Small intestine (tissue), 16 donors: ENCODE measurements at places on chromosomes 1 and 21. TPM values are rescaled to one million over a fixed set of nuclear protein-coding genes. Genes with fewer than 3 reads are reported as not detected.

GRCh38 chr21:23853796-23854379 lies 1753.4 kb downstream of the MRPL39 start:
- no peak for DNase-seq
- H3K27ac ChIP-seq: no peak overlapping the region
- no peaks in the 10 kb centered on the region for H3K36me3 ChIP-seq
- H3K27me3 ChIP-seq: no peaks in the 10 kb centered on the region
- no peak overlapping the region for H3K4me3 ChIP-seq

GRCh38 chr1:13517193-13517812 lies 3.5 kb upstream of the LRRC38 start:
- no peaks in the 10 kb centered on the region for H3K4me1 ChIP-seq
- H3K36me3 ChIP-seq: no peaks in the 10 kb centered on the region
- H3K27me3 ChIP-seq: peaks cover 37% of the 10 kb centered on the region
- H3K4me3 ChIP-seq: no peak overlapping the region

ZFP69B gene
- polyA plus RNA-seq: 1.2 TPM

- no peak overlapping the region for H3K27ac ChIP-seq
- DNase-seq: no peak
- H3K4me1 ChIP-seq: peaks cover 12% of the 10 kb centered on the region
- H3K27me3 ChIP-seq: no peaks in the 10 kb centered on the region
- no peaks in the 10 kb centered on the region for H3K36me3 ChIP-seq
These were observed 15.9 kb downstream of the UMODL1 start for GRCh38 chr21:42086969-42087368.

NBPF6 gene
- not detected for polyA plus RNA-seq

ELAVL4 gene
- polyA plus RNA-seq: 2.2 TPM

FALEC gene
- polyA plus RNA-seq: 0.24 TPM

- H3K4me1 ChIP-seq: peaks cover 5% of the 10 kb centered on the region
- no peaks in the 10 kb centered on the region for H3K36me3 ChIP-seq
- H3K27me3 ChIP-seq: peaks cover 14% of the 10 kb centered on the region
These were observed 1.9 kb downstream of the TNFRSF18 start for GRCh38 chr1:1204425-1204920.

- H3K36me3 ChIP-seq: no peaks in the 10 kb centered on the region
- no peaks in the 10 kb centered on the region for H3K27me3 ChIP-seq
- peak; percentile 7 for DNase-seq
- H3K27ac ChIP-seq: no peak overlapping the region
These were observed 74.4 kb upstream of the HAO2 start for GRCh38 chr1:119294199-119294598.

DNA sequence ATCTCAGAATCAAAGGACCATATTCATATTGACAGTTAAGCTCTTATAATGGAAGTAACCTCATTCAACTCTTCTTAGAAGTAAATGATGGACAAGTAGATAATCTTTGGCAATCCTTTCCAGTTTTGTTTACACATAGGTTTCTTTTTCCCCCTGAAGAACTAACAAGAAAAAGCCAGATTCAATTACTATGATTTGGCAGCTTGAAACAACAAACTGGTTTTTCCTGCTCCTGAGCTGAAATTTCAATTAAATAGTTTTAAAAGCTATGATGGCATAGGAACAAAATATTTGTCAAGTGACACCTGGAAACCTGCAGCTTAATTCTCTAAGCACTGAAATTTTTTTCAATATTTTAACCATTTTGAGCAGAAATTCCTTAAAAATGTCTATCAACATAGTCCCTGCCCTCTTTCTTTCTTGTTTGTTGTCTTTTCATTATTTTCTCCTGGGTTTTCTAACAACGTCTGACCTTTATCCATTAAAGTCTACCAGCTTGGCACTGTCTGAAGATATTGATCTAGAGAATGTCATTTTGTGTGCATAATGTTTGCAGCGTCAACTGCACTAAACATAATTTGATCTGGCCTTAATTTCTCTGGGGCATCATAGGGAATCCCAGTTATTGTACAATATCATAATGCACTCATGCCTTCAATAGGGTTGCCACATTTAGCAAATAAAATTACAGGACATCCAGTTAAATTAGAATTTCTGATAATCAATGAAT lies 4.0 kb upstream of the SLC35A3 start:
- H3K27ac ChIP-seq: no peak overlapping the region
- DNase-seq: no peak
- H3K4me3 ChIP-seq: no peak overlapping the region
- no peaks in the 10 kb centered on the region for H3K27me3 ChIP-seq

GREM2 gene
- 0.27 TPM for polyA plus RNA-seq

- H3K27ac ChIP-seq: no peak overlapping the region
- no peaks in the 10 kb centered on the region for H3K36me3 ChIP-seq
- no peaks in the 10 kb centered on the region for H3K4me1 ChIP-seq
- H3K27me3 ChIP-seq: no peaks in the 10 kb centered on the region
- DNase-seq: no peak
These were observed 59.3 kb downstream of the GPR88 start for GRCh38 chr1:100597061-100597741.

DNA sequence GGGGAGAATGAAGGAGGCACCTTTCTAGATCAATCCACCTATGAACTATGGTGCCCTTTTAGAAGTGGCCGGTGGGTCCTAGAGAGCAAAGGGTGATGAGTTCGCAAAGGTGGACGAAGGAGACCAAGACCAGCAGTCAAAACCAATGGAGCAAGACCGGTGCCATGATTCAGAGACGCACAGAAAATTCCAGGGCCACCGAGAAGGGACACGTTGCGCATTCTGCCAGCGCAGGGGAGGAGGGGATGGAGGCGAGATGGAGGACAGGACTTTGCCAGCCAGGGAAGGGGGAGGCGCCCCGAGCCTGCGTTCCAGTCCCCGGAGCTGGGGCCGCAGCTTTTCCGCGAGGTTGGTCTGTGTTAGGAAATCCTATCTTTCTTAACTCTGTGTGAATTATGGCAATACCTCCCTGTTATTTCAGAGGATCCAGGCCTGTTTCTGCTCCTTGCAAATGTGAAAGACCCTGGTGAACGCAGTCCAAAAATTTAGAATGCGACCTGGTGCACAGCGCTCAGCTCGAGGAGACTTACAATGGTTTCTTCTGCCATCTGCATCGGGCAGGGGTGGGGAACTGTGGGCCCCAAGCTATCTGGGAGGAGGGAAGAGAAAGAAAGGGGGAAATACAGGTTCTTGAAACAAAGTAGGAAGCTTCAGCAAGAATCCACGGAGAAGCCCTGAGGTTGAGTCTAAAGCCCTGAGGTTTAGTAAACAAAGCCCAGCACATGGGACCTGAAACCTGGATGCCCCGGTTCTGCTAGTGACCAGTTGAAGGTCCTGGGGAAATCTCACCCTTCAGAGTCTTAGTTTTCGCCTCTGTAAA lies 129.4 kb downstream of the MRPS6 start:
- peak overlapping the region; percentile 86 for H3K27ac ChIP-seq
- H3K36me3 ChIP-seq: no peaks in the 10 kb centered on the region
- H3K4me1 ChIP-seq: peaks cover 35% of the 10 kb centered on the region
- no peaks in the 10 kb centered on the region for H3K27me3 ChIP-seq

DNA sequence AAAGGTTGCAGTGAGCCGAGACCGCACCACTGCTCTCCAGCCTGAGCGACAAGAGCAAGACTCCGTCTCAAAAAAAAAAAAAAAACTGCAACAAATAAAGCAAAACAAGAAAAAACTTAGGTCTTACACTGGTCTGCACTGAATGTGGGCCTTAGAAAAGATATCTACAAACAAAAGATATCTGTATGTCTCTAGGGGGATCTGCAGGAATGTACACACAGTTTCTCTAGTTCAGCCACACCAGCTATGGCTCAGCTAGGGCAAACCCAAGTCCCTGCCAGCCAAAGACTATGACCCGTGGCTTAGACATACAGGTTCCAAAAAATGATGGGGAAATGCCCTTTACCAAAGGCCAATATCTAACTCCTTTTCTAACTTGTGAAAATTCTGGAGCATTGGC lies 202.4 kb upstream of the KAZN start:
- no peak overlapping the region for H3K27ac ChIP-seq
- H3K27me3 ChIP-seq: no peaks in the 10 kb centered on the region
- DNase-seq: no peak
- H3K36me3 ChIP-seq: no peaks in the 10 kb centered on the region
- no peaks in the 10 kb centered on the region for H3K4me1 ChIP-seq

NTMT2 gene
- not detected for polyA plus RNA-seq

NFASC gene
- polyA plus RNA-seq: 4.7 TPM

DNA sequence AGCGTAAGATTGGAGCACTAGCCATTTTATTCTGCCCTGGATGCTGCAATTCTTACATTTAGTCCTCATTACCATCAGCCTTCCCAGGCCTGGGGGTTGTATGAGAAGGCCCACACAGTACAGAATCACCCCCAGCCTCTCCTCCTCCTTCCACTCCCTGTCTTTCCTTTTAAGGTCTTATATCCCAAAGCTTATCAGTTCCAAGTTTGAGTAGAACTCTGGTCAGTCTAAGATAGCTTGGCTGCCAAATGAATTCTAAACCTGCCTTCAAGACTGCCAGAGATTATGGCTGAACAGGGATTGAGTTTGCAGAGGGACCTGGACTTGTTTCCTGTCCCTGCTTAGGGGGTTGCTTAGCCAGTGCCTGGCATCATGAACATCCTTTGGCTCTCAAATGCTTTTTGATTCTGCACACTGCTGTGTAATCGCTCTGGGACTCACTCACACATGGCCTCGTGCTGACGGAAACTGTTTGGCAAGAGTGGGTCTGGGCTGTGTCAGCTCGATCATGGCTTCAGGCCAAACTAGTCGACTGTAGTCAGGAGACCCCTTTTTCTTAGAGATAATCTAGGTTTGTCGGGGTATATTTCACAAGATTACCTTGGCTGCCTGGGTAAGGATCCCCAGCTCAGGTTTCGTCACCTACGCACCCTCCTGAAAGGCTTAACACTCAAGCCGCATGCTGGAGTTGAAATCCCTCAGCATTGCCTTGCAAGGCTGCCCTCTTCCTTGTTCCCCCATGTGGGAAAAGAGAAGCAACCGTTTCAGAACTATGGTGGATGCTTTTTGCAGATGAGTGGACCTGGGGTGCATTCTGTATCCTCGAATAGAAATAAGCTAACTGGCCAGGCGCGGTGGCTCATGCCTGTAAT lies 252.6 kb downstream of the NFIA start:
- no peak overlapping the region for H3K4me3 ChIP-seq
- no peaks in the 10 kb centered on the region for H3K27me3 ChIP-seq
- peaks cover 5% of the 10 kb centered on the region for H3K4me1 ChIP-seq

DNA sequence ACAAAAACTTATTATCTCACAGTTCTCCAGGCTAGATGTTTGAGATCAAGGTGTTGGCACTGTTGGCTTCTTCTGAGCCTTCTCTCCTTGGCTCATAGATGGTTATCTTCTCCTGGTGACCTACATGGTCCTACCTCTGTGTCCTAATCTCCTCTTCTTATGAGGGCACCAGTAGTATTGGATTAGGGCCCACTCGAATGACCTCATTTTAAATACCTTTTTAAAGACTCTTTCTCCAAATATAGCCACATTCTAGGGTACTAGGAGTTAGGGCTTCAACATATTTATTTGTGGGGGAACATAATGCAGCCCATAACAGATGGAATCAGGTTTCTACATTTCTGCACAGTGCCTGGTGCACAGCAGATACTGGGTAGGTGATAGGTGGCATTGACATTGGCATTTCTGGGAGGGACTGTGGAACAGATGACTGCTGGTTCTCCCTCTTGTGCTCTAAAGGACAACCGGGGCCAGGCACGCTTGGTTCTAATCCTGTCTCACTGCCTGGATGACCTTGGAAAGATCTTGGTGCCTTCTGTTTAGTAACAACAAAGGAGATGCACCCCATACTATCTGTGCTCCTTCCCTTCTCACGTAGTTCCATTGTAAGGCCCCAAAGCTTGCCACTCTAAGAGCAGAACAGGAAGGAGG lies 140.3 kb downstream of the PLPP3 start:
- no peak overlapping the region for H3K27ac ChIP-seq
- no peak overlapping the region for H3K4me3 ChIP-seq
- H3K36me3 ChIP-seq: no peaks in the 10 kb centered on the region
- no peaks in the 10 kb centered on the region for H3K4me1 ChIP-seq

GRCh38 chr1:116497656-116498055 lies 73.2 kb downstream of the CD58 start:
- H3K27ac ChIP-seq: no peak overlapping the region
- H3K27me3 ChIP-seq: no peaks in the 10 kb centered on the region
- DNase-seq: no peak
- H3K4me3 ChIP-seq: no peak overlapping the region
- no peaks in the 10 kb centered on the region for H3K36me3 ChIP-seq

TMEM52 gene
- polyA plus RNA-seq: 50.5 TPM

TNFSF18 gene
- 0.03 TPM for polyA plus RNA-seq

DNA sequence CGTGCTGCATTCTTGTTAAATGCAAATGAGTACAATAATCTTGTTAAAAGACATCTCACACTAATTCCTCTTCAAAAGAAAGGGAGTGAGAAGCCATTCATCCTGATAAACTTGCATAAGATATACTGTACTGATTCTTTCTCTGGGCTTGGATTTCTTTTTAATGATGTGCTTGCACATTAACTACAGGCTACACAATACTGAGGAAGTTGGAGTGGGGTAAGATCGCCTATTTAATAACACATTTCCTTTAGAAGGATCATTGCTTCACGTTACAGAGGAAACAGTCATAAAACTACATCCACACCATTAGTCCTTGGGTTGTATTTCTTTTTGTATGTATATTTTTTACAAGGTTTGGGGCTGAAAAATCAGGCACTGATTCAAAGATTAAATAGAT lies 36.6 kb downstream of the NRIP1 start:
- H3K4me1 ChIP-seq: peaks cover 4% of the 10 kb centered on the region
- no peak overlapping the region for H3K4me3 ChIP-seq
- no peak for DNase-seq

GRCh38 chr21:39197448-39198233 lies 14.4 kb upstream of the PSMG1 start:
- H3K27ac ChIP-seq: no peak overlapping the region
- no peak overlapping the region for H3K4me3 ChIP-seq
- H3K36me3 ChIP-seq: peaks cover 28% of the 10 kb centered on the region
- no peak for DNase-seq
- peaks cover 2% of the 10 kb centered on the region for H3K4me1 ChIP-seq
- H3K27me3 ChIP-seq: no peaks in the 10 kb centered on the region

PTGS2 gene
- 3.9 TPM for polyA plus RNA-seq

DNA sequence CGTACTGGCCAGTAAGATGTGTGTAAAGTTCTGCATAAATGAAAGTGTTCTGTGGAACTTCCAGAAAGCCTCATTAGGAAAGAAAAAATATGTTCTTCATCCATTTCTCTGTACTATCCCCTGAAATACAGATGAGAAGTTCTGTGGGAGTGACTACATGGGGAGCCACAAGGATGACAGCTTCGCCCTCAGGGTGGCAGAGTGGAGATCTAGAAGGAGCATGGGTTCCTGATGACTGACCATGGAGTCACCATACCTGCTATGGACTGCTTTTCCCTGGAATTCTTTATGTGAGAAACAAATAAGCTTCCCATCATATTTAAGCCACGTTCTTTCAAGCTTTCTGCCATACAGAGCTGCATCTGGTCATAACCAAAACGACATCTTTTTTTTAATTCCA lies 113.9 kb upstream of the RGS1 start:
- H3K4me1 ChIP-seq: no peaks in the 10 kb centered on the region
- DNase-seq: no peak
- H3K4me3 ChIP-seq: no peak overlapping the region
- H3K36me3 ChIP-seq: no peaks in the 10 kb centered on the region
- no peaks in the 10 kb centered on the region for H3K27me3 ChIP-seq
